BJ (cell line): ENCODE measurements at places on chromosomes 6 and 20.

- DNase-seq = no peak
Observed at GRCh38 chr6:42971746-42972327, 7.1 kb downstream of the PEX6 start.

- no peak for DNase-seq
Observed at GRCh38 chr6:152225241-152225934, 411.8 kb downstream of the SYNE1 start.

DNA sequence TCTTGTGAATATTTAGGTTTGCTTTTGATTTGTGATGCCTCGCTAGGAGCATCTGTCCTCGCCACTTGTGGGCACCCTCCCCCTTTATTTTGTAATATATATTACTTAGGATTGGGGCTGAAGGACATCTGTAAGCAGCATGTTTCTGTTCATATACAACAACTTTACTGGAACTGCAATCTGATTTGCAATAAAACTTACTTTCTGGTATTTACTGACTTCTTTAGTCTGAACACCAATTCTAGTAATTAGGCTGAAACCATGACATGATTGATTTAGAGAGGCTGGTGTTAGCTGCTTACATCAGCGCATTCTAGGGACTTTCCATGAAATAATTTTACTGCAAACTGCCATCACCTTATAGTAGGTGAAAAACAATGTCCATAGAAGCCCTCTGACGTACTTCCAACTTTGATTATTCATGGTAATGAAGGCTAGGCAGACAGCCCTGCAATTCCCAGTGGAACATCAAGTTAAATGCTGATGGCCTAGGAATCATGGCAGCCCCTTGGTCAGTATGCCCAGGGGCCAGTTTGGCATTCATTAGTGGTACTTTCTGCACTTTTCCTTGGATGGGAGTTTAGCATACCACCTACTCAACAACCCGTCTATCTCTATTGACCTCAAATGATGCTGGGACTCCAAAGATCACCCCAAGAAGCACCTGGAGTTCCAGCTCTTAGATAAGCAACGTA is 132.9 kb upstream of the MCHR2 start:
- no peak for DNase-seq

GRCh38 chr20:48735112-48735511 is 92.7 kb downstream of the PREX1 start:
- DNase-seq = no peak

DNA sequence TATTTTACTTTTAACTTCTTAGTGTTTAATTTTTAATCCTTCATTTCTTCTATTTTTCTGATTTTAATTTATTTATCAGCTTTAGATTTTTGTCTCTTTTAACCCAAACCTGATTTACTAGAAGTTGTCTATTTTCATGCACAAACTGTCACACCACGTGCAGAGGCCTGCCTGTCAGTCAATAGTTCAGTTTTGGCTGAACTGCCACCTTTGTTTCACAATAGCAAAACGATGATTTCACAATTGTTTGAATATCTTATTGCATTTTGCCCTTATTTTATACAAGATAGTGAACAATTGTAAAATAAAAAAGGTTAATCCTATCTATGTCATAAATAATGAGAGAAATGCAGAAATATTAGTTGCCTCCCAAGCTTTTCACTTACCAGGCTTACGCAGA is 24.0 kb upstream of the PPP1R3G start:
- DNase-seq = no peak

DNA sequence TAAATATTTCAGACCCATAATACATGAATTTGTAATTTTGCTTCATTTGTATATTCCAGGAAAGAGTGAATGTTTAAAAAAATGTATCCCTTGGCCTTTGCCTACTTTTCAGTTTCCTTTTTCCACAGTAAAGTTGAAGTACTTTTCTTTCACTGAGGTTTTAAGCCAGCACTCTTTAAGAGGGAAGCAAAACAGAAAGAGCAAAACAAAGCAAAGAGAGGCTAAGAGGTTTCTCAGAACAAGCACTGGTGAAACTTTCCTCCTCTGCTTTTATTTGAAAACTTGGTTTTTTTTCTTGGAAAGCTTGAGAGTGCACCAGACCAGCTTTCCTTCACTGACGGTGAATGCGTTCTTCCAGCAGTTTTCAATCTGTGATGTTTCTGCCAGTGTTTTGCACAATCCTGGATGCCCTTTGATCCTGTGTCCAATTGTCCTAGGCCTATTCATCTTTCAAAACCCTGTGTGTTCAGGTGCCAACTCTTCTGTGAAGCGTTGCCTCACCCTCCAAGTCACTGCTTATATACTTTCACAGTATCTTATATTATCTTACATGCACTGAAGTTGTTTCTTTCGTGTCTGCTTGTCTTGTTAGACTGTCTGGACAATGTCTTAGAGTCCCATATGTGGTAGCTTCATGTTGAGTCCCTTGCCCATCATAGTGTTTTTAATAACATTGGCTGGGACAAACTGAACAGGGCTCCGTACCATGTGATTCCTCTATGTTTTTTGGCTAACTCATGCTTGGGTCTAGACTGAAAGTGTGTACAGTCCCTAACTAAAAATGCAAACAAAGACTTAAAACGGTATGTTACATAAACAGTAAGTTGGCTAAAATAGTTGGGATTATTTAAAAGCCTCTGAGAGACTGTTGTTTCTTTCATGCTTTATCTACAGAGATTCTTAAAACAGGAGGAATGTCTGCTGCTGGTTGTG is 1.9 kb downstream of the RNF217 start:
- DNase-seq = no peak

GRCh38 chr6:71290611-71291010 is 2.0 kb downstream of the OGFRL1 start:
- DNase-seq = no peak

DNA sequence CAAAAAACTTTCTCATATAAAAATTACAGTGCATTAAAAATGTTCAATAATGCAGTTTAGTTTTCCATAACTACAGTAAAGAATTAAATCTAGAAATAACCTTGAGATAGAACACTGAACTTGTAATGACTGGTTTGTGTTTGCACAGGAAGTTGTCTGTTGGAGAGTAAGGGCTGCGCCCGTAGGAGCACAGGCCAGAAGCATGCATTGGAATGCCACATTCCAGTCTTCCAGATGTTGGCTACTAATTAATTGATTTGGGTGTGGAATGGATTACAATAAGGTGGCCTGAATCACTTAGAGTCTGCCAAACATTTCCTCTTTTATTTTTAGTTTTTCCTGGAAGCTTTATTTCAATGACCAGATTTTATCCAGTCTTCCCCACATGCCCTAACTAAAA is 582.6 kb upstream of the MMS22L start:
- DNase-seq = no peak

DNA sequence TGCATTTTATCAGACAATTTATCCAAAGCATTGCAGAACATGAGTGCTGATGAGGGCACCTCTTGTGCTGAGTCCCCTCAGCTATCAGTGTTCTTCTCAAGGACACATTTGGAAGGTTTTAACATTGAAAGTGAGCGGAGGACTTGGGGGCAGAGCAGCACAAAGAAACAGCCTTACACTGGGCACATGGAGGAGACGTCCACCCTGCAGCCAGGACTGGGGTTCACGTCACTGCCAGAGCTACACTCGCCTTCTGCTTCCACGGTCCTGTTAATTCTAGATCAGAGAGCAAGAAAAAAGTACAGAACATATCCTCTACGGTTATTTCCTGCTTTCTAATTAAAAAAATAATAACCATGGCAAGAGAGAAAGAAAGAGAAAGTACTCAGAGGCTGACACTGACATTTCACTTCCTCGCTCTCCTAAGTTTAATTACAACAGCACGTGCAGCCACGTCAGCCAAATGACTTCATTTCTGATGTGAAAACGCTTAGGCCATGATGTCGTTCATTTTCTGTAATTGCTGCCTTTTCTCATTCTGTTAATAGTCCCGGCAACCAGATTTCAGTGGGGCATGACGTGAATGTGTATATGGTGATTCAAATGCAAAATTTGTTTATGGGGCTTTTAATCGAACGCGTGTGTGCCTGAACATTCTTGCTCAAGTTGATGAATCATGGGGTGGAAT is 5.1 kb downstream of the PRND start:
- peak; percentile 64 for DNase-seq

- no peak for DNase-seq
Observed at GRCh38 chr6:159074876-159075275, 30.1 kb upstream of the TAGAP start.

DNA sequence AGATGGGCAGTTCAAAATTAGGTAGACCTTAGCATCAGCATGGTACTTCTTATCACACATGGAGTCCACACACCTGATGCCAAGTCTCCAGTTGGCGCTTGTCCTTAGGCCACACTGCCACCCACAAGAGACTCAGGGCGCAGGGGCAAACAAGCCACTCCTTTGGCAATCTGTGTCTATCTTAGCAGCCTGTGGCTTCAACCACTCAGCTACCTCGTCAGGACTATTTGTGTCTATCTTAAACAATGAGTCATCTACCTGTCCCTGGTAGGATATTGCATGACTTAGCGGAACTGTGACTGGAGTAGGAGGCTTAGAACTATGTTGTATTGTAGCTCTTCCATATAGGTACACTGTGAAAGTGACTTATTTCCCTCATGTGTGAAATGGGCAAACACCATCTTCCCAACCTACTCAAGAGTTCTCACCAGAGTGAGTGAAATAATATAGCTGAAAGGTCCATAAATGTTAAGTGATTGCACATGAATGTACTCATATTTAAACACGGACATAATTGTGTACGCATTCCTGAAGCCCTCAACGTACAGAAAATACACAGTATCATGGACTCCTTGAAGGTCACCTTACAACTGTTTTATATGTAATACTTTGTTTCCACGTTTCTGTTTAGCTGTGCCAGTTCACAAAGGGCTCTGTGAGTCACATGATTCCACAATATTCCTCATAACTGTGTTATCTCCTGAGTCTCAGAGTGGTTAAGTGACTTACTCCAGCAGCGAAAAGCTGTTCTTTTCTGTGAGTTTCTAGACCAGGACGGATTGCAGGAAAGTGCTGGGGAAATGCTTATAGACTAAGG is 1.6 kb downstream of the TRIM27 start:
- DNase-seq = no peak

- DNase-seq = no peak
Observed at GRCh38 chr20:63082308-63082938, 75.7 kb upstream of the BHLHE23 start.

GRCh38 chr6:103018426-103018825 is 1624.9 kb downstream of the GRIK2 start:
- no peak for DNase-seq

DNA sequence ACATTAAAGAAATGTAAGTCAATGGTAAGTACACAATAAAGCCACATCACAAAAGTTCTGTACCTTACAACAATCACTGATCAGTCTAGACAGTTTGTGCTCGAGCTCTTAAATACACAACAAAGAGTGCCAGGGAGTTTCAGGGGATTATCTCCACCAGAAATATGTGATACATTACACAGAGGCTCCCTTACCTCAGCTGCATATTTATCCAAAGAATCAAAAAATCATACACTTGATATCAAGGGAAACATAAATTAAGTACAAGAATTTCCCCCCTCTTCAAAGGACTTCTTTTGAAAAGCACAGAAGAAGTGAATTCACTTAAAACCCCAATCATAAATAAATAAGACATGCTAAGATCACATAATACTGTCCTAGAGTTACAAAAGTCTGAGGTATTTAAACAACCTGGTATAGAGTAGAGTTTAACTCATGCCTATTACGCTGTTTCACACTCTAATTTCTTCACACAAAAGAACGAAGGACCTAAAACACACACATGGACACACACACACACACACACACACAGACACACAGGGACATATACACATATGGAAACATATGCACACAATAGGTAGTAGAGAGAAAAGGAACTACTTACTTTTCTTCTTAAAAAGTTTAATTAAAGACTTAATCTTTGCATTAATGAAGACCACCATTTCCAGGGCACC is 528 bp downstream of the NHSL1 start:
- DNase-seq = no peak

GRCh38 chr20:47998736-47999135 is 213.5 kb upstream of the SULF2 start:
- DNase-seq = no peak

DNA sequence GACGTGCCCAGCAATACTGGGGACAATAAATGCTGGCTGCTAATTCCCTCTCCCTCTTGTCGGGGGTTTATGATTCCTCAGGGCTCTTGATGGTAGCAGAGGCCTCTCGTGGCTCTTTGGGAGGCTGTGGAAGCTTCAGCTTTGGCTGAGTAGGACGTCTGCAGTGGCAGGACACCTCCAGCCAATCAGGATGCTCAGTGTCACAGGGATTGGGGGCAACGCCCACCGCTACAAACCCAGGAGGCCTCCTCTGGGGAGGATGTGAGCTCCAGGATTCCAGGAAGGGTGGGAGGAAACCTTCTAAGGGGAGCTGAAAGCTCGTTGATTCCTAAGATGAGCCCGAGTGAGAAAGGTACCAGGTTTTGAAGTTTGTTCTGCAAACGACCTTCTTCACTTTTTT is 19.4 kb downstream of the RSPO4 start:
- DNase-seq = no peak

DNA sequence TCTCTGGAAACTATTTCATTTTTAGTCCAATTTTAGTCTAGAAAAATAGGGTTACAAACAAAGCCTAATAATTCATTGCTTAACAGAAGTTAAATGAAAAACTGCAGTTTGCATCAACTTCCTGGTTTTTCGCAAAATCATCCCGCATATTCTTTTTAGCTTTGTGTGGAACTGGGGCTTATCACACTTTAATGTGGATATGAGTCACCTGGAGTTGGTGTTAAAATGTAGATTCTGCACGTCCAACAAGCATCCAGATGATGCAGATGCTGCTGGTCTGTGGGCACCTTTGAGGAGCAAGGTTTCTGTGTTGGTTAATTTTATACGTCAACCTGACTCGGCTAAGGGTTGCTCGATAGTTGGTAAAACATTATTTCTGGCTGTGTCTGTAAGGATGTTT is 126.1 kb downstream of the PLCB4 start:
- DNase-seq = no peak

DNA sequence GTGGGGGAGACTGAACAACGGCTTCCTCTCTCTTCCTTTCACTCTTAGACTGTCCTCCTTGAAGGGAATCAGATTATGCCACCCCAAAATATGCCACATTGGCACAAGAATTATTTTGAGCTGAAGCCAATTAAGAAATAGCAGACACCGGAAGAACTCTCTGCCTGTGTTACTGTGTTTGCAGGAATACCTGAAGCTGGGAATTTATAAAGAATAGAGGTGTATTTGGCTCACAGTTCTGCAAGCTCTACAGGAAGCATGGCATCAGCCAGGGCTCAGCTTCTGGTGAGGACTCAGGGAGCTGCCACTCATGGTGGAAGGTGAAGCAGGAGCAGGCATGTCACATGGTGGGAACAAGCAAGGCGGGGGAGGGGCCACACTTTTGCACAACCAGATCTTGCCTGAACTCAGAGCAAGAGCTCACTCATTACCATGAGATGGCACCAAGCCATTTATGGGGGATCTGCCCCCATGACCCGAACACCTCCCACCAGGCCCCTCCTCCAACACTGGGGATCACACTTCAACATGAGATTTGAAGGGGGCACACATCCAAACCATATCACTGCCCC is 46.0 kb downstream of the PCNA start:
- no peak for DNase-seq
